ENCODE measurements at places on chromosomes 6 and 20. TPM values are rescaled to one million over a fixed set of nuclear protein-coding genes. Genes with fewer than 3 reads are reported as not detected.

The VGLL2 gene
- total RNA-seq, result not detected

The ASCC3 gene
- total RNA-seq, result 11.9 TPM

The MEP1A gene
- total RNA-seq, result 0.09 TPM

The RSPH9 gene
- 0.06 TPM for total RNA-seq

The RSPH4A gene
- 0.41 TPM for total RNA-seq

The SEC63 gene
- 146 TPM for total RNA-seq

GRCh38 chr6:6998194-6998569, 109.6 kb upstream of the RREB1 start:
- DNase-seq, result no peak

- DNase-seq, result no peak
Observed at GRCh38 chr6:40044196-40044595, 109.9 kb upstream of the MOCS1 start.

DNA sequence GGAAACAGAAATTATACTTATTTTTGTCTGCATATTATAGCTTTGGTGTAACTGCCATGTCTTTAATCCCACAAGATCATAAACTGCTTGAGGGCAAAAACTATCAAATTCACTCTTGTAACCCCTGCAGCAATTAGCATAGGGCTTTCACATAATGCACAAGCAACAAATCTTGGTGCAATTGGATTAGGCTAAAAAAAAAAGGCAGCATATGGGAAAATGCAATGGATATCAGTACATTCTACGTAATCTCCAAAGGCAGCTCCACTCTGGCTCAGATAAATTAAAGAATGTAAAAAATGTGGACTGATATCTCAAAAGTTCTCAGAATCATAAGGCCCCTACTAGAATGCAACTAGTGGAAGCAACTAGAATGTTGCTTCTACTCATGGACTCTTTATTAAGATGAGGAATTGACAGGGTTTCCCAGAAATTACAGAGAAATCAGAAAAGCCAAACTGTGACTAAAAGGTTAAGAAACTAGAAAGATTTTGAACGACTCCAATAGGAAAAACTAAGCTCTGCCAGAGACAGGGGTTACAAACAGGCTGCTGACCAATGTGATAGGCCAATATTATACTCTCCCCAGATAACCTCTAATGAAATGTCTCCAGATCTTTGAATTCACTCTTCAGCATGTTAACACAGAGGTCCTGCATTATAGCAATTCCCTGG, 55.0 kb downstream of the FILIP1 start:
- no peak for DNase-seq

- DNase-seq, result no peak
Observed at GRCh38 chr6:18416341-18416679, 29.2 kb downstream of the RNF144B start.

DNA sequence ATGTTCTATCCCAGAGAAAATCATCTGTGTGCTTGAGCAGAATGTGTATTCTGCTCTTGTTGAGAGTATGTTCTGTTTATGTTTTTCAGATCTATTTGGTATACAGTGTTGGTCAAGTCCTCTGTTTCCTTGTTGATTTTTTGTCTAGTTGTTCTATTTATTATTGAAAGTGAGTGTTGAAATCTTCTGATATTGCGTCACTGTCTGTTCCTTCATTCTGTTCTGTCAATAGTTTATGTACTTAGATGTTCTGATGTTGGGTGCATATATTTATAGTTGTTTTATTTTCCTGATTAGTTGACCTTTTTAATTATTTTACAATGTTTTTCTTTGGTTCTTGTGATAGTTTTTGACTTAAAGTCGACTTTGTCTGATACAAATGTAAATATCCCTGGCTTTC, 458.7 kb upstream of the HSF2 start:
- DNase-seq, result no peak

DNA sequence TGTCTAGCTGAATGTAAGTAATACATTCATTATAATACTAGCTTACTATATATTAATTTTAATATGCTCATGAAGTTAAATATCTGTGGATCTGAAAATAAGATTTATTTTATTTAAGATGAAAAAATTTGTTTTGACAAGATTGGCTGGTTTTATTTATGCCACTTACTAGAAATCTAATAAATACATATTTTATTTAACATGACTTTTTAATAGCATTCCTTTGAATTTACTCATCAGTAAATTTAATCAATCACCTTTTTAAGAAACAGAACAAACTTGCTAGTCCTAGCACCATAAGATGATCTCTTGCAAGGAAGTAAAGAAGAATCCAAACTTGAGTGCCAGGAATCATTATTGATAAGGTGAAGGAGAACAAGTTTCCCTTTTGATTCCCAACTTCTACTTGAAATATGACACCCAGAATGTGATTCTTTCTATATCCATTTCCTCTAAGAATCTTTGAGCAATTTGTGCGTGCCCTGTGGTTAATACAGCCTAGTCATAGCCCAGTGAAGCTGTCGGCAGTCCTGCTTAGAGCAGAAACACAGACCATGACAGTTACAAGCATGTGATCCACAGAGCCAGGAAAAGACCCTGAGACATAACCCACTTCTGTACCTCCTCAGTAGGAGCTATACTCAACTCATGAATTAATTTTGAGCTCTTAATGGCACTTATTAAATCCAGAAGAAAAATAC, 282.3 kb upstream of the QKI start:
- DNase-seq, result no peak

DNA sequence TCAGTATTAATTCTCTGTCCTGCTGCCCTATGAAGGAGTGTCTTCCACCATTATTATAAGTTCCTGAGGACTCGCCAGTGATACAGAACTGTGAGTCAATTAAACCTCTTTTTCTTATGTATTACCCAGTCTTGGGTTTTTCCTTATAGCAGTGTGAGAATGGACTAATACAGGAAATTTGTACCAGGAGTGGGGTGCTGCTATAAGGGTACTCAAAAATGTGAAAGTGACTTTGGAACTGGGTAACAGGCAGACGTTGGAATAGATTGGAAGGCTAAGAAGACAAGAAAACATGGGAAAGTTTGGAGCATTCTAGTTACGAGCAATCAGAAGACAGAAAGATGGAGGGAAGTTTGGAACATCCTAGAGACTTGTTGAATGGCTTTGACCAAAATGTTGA, 616.7 kb upstream of the EPHA7 start:
- DNase-seq, result no peak

- no peak for DNase-seq
Observed at GRCh38 chr6:45880676-45881075, 135.0 kb downstream of the CLIC5 start.

- no peak for DNase-seq
Observed at GRCh38 chr6:86031713-86032112, 389.0 kb upstream of the SYNCRIP start.

GRCh38 chr6:14974792-14975470, 270.9 kb upstream of the JARID2 start:
- DNase-seq, result no peak

GRCh38 chr20:46569961-46570360, 19.5 kb upstream of the OCSTAMP start:
- no peak for DNase-seq

DNA sequence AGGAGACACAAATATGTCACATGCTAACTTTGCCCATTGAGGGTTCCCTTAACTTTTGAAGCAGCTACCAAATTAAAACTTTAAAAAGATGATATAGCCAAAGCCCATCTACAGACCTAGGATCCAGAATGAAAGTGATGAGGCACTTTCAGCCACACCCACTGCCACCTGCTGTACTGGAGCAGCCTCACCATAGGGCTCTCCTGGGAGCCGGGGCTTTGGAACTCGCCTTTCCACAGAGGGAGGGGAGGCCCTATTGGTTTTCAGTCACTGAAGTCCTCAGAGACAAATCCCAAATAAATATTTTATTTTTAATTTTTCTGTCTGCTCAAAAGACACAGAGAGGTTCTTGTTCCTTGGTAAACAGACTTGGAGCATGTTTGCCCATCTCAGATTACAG, 238.1 kb upstream of the TAB2 start:
- DNase-seq, result no peak

DNA sequence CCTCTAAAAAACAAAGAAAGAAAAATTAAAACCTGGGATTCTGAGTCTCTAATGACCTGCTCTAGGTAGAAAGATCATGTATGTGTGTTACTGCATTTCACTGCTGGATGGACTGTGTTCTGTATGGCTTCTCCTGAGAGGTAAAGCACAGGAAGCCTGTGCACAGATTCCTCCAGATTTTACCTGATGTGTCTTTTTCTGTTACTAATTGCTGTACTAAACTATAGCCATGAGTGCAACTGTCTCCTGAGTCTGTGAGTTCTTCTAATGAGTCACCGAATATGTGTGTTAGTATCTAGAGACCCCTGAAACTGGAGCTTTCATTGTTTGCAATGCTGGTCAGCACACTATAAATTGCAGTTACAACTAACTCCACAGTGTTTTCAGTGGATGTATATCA, 270.8 kb downstream of the CDKAL1 start:
- DNase-seq, result no peak

GRCh38 chr6:87687296-87687695, 14.7 kb downstream of the AKIRIN2 start:
- DNase-seq, result no peak

DNA sequence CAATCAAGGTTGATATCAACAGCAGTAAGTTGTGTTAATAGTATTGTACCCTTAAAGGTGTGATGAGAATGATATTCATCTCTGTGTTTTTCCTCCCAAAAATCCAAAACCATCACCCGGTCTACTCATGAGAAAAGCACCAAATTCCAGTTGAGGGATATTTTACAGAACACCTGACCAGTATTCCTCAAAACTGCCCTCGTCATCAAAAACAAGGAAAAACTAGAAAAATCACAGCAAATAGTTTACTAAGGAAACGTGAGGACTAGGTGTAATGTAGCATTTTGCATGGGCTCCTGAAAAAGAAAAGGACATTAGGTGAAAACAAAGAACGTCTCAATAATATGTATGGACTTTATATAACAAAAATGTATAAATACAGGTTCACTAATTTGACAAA, 394.4 kb upstream of the NRSN1 start:
- DNase-seq, result no peak

DNA sequence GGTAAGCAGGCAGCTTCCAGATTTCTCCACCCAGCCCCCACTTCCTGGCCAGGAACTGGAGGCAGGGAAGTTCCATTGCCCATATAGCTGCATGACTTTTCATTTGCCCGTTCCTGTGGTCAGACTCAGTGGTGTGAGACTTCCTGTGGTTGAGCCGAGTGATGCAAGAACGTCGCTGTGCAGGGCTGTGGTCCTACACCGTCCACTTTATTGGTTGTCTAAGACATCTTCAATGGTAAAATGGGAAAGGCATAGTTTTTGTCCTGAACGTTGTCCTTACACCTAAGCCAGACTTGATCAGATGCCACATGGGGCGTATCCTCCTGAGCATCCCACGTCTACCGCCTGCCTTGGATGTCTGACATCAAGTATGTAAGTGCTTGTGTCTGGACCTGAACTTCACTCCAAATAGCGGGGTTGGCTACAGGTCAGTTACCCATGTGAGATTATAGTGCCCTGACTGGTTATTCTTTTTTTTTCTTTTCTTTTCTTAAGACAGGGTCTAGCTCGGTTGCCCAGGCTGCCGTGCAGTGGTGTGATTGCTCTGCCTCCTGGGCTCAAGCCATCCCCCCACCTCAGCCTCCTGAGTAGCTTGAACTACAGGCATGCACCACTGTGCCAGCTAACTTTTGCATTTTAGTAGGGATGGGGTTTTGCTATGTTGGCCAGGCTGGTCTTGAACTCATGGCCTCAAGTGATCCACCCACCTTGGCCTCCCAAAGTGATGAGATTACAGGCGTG, 25.9 kb upstream of the GTSF1L start:
- no peak for DNase-seq

GRCh38 chr20:35515949-35516645, 13.4 kb downstream of the C20orf173 start:
- no peak for DNase-seq

GRCh38 chr6:160154471-160154870, 32.9 kb downstream of the SLC22A1 start:
- no peak for DNase-seq

DNA sequence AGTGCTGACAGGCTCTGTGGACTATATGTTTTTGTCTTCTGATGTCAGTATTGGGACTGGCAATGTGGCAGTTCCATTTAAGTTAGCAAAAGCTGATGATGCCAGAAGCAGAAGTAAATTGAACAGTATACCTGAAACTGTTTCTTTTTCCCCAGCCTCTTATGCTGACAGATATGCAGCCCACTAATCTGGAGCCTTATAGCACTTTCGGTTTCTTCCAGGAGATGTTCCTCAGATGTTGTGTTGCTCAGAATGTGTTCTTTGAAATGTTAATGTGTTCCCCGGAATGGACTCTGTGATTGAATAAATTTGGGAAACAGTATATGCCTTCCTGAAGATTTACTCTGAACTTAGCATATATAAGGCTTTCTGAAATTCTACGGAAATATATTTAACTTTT, 80.7 kb upstream of the MRAP2 start:
- no peak for DNase-seq

DNA sequence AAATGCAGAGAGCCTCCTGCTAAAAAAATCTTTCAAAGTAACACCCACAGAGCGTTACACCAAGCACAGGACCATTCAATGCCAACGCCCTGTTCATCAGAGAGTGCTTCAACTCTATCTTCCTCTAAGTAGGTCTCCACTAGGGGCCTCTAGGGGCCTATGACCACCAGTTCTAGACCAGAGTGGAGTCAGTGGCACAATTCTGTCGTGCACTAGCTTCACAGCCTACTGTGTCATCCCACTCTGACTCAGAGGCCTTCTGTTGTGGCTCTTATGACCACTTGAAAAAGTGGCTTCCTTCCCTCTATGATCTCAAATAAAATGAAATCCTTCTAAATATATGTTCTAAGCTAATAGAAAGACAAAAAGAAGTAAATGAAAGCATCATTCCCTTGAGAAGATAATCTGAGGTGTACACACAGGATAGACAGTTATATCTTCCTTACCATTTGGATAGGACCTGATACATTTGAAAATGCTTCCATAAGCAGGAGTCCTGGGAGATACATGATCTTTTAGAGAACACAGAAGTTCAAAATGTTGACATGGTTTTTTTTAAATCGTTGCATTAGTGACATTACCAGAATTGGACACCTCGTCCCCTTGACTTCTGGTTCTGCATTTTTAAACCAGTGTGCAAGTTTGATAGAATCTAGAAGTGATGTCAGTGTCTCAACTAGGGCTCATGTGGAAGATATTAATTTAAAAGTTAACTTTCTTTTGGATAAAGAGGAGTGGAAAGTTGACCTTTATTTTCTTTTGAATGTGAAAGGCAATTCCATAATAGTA, 151.9 kb downstream of the SH3BGRL2 start:
- DNase-seq, result no peak

GRCh38 chr6:36020154-36020553, 4.3 kb downstream of the SLC26A8 start:
- no peak for DNase-seq

DNA sequence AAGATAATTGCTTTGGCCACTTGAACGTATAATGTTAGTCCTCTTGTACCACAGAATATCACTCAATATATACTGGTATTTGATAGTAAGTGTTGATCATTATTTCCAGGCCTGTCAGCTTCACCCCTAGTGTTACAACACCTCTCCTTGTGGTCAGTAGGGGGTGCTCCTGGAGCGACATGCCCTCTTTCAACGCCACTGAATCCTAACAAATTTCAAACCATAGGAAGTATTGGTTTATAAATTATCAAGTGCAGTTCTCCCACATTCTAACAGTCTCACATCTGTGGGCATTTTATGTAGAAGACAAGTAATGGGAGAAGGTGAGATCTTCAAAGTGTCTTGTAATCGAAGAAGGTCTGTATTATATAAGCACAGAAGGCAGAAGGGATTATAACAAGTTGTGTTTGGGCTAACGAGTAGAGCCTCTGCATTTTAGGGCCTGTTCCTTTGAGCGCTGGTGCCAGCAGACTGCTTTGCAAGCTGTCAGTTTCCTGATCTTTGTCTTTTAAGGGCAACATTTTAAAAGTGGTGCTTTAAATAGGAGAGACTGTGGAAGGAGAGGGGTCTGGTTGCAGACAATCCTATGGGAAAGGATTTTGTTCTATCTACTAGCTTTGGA, 57.1 kb upstream of the CEP162 start:
- no peak for DNase-seq

Measured in pancreas (tissue), 10 donors.